ENCODE measurements at places on chromosomes 2 and 18.

- no peak for DNase-seq
These were observed 330.5 kb downstream of the FIGN start for GRCh38 chr2:163405298-163405697.

DNA sequence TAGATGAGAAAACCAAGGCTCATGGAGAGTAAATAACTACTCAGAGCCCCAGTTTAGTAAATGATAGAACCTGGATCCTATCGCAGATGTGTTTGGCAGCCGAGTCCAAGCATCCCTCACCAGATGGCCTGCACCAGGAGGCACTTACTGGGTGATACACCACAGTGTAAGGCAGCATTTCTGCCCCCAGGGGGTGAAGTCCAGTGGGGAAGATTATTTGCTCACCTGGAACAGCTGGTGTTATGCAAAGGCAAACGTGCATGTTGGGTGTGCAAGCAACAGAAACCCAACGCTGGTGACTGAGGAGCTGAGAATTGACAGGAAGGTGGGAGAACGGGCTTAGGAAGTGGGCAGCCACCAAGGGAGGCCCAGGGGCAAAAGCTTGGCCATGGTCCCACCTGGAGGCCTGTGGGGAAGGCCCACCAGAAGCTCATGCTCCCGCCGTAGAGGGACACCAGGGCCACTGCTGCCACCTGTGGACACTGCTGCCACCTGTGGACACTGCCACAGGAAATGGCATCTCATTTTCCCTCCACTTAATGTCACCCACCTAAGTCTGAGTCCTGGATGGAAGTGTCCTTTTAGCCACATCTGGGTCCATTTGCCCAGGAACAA, 100.6 kb downstream of the TFCP2L1 start:
- DNase-seq: no peak

GRCh38 chr2:109322111-109322510, 193.1 kb downstream of the SH3RF3 start:
- no peak for DNase-seq

- no peak for DNase-seq
These were observed 451.1 kb upstream of the TRIB2 start for GRCh38 chr2:12265646-12266045.

DNA sequence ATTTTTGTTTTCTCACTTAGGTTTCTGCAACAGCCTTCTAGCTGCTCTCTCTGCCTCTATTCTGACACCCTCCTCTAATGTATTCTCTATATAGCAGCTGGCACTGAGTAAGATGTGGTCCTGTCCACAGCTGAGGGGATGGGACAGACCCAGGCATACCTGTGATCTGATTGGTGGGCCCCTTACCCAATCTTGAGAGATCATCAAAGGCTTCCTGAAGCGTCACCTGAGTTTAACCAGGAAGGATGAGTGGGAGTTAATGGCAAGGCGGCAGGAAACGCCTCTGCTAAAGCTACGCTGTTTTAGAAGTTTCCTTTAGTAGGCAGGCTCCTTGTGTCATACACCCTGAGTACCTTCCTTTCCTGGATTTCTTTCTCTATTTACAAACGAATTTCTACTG, 5.7 kb upstream of the TET3 start:
- peak; percentile 43 for DNase-seq

- DNase-seq: no peak
These were observed 362.3 kb downstream of the FIGN start for GRCh38 chr2:163373496-163373895.

- no peak for DNase-seq
These were observed 308.4 kb upstream of the GCFC2 start for GRCh38 chr2:76019128-76019527.

GRCh38 chr2:217223222-217223930, 363.5 kb upstream of the TNP1 start:
- DNase-seq: no peak

- DNase-seq: no peak
These were observed 36.5 kb downstream of the EFR3B start for GRCh38 chr2:25078170-25079049.

DNA sequence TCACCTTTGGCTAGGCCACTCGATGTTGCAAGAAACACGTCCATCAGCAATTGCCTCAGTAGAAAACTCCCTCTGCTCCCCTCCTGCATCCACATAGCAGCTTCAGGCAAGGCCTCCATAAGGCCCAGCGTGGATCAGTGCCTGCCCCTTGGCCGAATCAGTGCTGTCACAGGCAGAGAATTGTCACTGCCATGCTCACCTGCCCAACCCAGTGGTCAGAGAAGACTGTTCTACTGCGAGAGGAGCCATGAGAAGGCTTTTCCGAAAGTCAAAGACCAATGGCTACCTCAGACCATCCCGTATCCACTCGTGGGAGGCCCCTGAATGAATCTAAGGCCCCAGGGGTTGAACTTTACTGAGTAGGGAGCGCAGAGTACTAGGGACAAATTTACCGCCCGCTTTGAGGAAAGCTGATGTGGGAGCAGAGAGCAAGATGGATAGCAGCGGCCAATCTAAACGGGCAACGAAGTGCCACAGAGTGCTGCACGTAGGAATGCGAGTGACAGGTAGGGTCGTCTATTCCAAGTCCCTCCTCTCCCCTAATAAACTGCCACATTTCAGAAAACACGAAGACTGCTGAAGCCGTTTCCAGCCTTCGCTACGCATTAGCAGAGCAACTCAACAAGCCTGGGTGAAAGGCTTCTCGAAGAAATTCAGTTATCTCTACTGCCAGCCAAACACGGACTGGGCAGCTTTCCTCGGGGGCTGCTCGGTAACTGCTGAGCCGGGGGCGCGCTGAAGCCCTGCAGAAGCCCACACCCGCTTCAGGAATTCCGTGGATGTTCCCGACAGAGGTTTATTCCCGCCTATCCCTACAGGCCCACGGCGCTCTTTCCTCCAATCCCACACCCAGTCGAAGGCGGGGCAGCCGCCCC, 968 bp upstream of the RALBP1 start:
- DNase-seq: no peak

All from activated CD8-positive, alpha-beta memory T cell treated with anti-CD3 and anti-CD28 coated beads for 4 hours (primary cell).